Stimulated activated CD4-positive, alpha-beta T cell treated with anti-CD3 and anti-CD28 coated beads, Interleukin-4, amount 100 ng/mL, for 4 hours (primary cell): ENCODE measurements at places on chromosomes 4 and X.

DNA sequence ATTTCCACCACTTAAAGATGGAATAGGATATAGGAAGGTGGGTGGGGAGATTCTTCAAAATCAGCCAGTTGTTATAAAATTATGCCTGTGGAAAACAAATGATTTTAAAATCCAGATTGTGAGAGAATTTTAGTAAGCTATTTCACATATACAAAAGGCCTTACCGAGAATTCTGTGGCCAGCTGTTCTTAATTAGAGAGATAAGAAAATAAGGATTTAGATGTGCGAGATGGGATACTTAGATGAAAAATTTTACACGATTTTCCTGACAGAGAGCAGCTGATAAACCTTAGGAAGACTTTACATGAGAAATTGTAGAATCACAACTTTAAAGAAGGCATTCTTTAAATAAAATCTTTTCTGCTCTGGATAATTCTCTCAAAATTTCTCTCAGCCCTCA, 94.5 kb upstream of the IQCM start:
- DNase-seq: no peak

DNA sequence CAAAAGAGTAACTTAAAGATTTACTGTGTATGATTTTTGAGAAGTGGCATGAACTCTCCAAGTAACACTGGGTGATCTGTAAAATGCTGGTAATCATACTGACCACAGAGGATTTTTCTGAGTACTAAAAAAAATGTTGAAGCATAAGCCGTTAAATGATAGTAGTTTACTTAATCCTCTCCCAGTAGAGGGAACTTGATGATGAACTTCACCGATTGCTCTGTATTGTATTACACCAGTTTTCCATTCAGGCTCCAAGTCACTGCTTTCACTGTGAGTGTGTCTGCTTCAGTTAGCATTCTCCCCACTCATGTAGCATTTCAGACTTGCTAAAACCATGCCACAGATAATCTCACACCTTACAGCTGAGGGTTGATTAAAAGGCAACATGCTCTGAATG, 294.1 kb downstream of the GBA3 start:
- no peak for DNase-seq

DNA sequence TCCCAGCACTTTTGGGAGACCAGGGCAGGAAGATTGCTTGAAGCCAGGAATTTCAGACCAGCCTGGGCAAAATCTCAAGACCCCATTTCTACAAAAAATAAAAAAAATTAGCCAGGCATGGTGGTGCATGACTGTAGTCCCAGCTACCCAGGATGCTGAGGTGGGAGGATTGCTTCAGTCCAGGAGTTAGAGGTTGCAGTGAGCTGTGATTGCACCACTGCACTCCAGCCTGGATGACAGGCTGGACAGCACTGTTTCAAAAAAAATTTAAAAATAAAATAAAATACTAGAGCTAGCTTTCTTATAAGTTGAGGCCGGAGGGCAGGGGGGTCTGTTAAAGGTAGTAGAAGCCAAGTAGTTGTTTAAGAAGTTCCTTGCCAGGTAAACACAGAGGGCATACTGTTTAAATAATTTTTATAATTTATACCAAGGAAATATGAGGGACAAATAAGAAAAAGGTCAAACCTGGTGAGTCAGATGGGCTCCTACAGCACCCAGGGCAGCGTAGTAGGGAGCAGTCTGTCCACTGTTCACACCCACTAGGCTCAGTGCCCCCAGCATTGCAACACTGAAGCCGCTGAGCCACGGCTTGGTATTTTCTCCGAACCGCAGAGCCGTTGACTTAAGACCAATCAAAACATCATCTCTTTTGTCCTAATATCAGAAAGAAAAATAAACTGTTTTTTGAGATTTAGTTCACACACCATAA, 17.3 kb downstream of the COQ2 start:
- DNase-seq: no peak

DNA sequence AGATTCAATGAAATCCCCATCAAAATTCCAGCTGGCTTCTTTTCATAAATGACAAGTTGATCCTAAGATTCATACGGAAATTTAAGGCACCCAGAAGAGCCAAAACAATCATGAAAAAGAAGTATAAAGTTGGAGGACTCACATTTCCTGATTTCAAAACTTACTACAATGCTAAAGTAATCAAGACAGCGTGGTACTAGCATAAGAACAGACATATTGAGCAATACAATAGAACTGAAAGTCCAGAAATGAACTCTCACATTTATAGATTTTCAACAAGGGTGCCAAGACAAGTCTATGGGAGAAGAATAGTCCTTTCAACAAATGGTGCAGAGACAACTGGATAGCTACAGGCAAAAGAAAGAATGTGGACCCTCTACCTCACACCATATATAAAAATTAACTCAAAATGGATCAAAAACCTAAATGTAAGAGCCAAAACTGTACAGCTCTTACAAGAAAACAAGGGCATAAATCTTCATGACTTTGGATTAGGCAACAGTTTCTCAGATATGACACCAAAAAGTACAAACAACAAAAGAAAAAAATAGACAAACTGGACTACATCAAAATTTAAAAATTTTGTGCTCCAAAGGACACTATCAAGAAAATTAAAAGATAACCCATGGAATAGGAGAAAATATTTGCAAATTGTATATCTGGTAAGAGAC, 28.5 kb downstream of the SASH3 start:
- DNase-seq: no peak

DNA sequence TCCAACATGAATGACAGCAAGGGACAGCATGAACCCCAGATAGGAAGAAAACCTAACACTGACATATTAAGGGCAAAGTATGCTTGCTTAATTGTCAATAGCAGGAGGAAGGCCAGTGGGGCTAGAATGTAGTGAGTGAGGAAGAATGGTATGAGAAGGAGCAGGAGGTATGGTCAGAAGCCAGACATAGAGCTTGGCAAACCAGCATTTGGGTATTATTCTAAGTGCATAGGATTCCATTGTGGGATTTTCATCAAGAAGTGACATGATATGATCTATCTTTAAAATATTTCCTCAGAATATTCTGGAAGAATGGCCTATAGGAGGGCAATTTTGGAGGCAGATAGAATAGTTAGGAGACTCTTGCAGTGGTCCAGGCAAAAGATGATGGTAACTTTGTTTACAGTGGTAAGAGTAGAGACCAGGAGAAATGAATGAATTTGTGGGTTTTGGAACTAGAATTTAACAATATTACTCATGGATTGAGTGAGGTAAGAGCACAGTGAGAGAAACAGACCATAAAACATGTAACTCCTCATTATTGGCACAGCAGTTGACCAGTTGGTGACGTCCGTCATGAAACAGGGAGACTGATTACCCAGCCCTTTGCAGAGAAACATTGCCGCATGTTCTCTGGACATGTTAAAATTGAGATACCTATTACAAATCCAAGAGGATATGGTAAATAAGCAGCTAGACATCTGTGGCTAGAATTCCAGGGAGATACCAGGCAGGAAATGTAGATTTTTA, 246.5 kb upstream of the HS3ST1 start:
- DNase-seq: no peak

- DNase-seq: no peak
These were observed 26.2 kb downstream of the TMEM144 start for GRCh38 chr4:158236304-158237030.

DNA sequence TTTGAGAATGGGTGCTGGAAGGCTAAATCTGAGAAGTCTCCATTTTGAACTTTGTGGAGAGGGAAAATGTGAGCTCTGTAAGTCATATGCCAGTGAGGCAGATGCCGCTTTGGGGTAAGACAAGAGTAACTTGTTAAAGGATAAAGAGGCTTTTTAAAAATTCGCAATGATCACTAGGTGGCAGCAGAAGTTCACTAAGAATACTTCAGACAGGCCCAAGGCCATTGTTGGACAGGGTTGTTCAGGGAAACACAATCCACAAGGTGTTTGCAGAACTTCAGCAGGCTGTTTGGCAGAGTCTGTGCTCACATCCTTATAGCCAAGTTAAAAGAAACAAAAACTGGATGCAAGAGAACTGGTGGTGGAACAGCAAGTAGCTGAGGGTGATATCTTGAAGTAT, 13.7 kb upstream of the PIGA start:
- DNase-seq: no peak

DNA sequence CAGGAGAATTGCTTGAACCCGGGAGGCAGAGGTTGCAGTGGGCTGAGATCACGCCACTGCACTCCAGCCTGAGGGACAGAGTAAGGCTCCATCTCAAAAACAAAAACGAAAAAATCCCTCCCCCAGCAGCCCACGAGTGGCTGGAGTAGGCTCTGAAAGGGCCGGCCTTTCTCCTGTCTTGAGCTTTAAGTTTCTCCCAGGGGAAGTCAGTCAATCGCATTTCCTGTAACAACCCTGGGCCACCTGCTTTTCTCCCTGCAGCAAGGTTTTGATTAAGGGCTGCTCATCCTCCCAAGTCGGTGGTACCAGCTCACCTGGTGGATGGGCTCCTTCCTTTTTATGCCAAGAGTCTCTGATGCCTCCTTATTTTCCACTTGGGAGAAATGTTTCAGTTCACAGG, 2.0 kb upstream of the NYX start:
- no peak for DNase-seq

DNA sequence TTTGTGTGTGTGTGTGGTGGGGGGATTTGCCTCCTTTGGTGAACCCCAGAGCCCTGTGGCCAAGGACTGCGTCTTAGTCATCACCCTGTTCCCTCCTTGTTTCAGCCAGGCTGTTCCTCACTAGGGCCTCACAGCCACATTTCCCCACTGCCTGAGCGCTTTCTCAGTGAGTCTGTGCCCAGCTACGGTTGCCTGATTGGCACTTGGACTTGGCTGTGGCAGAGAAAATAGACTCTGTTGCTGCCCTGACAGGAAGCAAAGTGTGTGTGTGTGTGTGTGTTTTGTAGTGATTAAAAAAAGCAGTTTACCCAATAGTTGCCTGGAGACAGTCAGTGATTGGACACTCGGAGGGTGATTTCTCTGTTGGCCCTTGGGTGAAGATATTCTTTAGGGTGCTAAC, 113.0 kb downstream of the UCHL1 start:
- no peak for DNase-seq

- DNase-seq: no peak
These were observed 36.8 kb downstream of the RTL5 start for GRCh38 chrX:72094894-72095293.

- peak; percentile 17 for DNase-seq
These were observed 89.3 kb upstream of the MAML3 start for GRCh38 chr4:140243278-140243753.

GRCh38 chrX:81195259-81195658, 6.5 kb downstream of the HMGN5 start:
- no peak for DNase-seq

GRCh38 chrX:43618366-43619205, 37.5 kb upstream of the MAOA start:
- DNase-seq: no peak

DNA sequence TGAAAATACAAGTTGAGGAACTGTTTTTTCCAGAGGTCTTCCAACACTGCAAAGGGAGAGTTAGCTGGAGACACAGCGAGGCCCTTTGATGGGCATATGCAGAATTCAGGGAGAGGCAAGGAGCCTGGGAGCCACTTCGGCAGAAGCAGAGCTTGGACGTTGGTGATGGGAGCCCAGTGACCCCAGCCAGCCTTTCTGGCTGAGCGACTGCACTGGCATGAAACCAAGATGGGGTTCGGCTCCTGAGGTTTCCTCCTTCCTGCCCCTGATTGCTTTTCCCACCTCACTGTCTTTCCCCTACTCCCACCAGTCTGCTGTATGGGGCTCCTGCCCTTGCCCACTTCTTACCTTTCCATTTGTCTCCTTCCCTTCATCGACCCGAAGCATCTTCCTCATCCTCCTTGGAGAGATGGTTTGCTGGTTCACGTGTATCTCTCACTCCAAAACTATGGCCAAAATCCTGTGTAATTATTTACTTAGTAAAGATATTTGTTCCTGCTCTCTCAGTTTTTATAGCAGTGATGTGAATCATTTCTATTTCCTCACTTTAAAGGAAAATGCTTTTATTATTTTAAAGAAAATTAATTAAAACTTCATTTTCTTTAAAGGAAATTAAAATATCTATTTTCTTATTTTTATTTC, 100.5 kb downstream of the NFKB1 start:
- DNase-seq: no peak
